ENCODE measurements at places on chromosomes 2 and 18.

DNA sequence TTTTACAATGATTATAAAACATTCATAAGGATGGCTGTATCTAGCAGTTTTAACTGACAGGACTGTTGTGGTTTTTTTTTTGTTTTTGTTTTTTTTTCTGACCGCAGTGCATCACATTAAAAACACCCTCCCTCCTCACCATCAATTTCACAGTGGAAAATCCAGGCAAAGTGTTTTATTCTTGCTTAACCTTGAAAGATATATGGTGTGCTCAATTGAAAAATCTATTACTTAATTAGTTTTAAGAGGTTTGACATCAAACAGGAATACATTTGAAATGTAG lies 250.7 kb downstream of the DLGAP1 start:
- DNase-seq: no peak

GRCh38 chr2:240320204-240320993 lies 115.1 kb upstream of the GPC1 start:
- peak; percentile 8 for DNase-seq

DNA sequence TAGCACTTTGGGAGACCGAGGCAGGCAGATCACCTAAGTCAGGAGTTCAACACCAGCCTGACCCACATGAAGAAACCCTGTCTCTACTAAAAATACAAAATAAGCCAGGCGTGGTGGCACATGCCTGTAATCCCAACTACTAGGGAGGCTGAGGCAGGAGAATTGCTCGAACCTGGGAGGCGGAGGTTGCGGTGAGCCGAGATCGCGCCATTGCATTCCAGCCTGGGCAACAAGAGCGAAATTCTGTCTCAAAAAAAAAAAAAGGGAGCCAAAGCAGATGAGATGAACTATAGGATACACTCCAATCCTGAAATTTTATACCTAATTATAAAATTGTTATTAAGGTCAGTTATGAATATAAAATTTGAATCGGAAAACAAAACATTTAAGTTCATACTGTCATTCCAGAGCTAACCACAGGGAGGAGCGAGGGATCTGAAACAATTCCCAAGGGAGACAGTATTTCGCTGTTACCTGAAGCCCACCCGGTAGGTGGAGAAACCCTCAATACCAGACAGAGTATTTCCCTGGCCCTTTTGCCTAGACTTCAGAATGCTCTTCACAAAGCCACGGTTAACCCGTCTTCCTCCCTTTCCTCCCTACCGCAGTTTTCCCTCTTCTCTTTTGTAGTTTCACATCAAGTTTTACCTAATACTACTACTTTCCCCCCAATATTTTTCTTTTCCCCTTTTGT lies 1.4 kb downstream of the PPM1G start:
- peak; percentile 9 for DNase-seq

- no peak for DNase-seq
Measured at GRCh38 chr18:40855661-40856060, 1099.4 kb upstream of the PIK3C3 start.

DNA sequence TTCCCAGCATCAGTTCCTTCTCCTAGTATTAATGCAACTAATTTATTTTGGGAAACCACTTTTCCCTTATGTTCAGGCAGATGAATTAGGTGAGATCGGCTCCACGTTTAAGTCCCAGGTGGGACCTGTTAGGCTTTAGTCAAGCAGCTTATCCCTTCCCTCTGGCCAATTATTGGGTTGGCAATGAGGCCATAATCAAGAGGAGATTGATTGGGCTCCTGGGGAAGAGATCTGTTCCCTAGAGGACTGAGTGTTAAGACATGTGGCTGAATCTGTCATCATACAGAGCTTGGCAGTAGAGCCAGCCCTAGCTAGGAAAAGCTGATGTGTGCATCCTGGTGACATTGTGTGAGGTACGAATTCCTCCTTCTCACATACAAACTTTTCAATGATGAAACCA lies 104.4 kb downstream of the PTH2R start:
- no peak for DNase-seq

GRCh38 chr2:228417956-228418355 lies 236.5 kb upstream of the SPHKAP start:
- no peak for DNase-seq

- DNase-seq: no peak
Measured at GRCh38 chr2:106163948-106164545, 30.1 kb downstream of the UXS1 start.

DNA sequence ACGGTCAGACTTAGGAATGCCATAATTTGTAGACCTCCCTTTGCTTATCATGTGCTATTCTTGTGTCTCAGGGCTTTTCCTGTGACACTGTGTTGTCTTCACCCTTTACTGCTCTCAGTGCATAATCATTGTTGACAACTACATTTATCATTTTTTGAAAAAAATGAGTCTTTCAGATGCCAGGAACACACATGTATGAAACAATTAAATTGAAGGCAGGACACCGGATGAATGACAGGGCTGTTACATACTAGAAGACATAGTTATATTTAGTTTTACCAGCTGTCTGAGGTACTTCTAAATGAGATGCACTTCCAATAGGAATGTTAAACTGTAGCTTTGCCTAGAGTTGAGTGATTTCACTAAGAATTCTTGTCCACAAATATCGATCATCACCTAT lies 243.5 kb downstream of the LRP1B start:
- no peak for DNase-seq

DNA sequence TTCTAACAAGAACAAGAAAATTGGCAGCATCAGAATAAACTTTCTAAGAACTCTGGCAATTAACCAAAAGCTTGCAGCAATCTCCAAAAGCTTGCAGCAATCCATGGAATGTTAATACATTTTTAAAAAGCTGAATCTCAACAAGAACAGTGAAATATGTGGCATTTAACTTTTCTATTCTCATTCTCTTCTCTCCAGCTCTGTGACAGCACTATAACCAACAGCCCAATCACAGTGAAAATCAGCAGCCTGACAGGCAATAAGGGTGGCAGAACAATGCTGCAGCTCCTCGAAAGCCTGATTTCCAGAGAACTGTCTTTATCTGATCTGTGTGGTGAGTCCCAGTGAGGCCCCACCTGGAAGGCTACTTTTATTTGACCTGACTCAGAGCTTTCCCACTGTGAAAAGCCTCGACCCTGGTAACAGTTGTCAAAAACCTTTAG lies 60.0 kb downstream of the TMEM131 start:
- DNase-seq: peak; percentile 6

- DNase-seq: peak; percentile 77
Measured at GRCh38 chr2:121944072-121944831, 188.8 kb downstream of the TSN start.

DNA sequence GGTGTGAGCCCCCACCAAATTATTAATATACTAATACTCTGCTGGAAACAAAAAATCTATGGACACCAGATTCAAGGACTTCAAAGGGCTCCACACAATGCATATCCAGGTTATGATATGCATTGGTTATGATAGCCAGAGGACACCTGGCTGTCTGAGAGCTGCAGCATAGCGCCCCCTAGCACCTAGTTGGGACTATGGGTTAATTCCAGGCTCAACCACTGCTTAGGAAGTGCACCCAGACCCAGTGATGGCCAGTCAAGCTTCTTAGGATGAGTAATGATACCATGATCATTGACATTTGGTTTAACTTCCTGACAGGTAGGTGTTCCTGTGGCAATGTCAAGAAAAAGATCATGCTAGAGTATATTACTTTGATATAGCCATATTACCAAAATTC lies 3.8 kb upstream of the FRZB start:
- no peak for DNase-seq

- no peak for DNase-seq
Measured at GRCh38 chr2:230976671-230977171, 19.2 kb upstream of the SPATA3 start.

- DNase-seq: no peak
Measured at GRCh38 chr18:2148823-2149222, 422.5 kb downstream of the METTL4 start.

- no peak for DNase-seq
Measured at GRCh38 chr2:174617120-174617519, 19.5 kb upstream of the WIPF1 start.

- DNase-seq: no peak
Measured at GRCh38 chr2:119156105-119156890, 2.3 kb downstream of the C1QL2 start.

DNA sequence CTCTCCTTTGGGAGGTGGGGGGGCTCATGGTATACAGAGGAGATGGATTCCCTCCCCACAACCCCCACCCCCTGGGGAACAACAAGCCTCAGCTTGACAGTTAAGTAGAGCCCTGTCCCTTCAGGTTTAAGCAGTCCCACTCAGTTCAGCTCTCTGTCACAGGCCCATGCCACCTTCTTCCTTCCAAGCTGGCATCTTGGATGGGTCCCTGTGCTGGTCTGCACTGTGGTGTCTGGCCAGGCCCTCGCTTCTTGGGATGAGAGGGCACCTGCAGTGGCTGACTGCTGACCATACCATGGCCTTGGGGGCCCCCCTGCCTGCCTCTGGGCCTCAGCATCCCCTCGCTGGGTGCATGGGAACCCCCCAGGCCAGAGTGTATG lies 20.4 kb upstream of the GPR17 start:
- no peak for DNase-seq

GRCh38 chr2:46162329-46163097 lies 134.7 kb upstream of the EPAS1 start:
- DNase-seq: no peak

DNA sequence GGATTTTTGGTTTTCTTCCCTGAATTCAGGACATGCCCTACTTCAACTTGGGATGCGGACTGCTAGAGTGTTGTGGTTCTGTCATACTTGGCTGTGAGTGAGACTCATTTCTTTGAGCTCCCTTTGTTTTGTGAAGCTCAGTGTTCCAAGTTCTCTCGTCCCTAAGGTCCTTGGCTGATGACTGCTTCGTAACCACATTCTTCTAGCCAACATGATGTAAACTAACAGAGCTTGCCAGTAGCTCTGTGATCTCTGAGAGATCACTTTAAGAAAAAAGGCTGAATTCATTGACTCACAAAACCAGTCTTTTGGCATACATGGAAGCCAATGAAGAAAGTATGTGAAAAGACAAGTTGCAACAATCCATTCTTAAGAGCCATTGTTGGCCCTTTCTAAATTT lies 96.9 kb upstream of the MSTN start:
- no peak for DNase-seq

DNA sequence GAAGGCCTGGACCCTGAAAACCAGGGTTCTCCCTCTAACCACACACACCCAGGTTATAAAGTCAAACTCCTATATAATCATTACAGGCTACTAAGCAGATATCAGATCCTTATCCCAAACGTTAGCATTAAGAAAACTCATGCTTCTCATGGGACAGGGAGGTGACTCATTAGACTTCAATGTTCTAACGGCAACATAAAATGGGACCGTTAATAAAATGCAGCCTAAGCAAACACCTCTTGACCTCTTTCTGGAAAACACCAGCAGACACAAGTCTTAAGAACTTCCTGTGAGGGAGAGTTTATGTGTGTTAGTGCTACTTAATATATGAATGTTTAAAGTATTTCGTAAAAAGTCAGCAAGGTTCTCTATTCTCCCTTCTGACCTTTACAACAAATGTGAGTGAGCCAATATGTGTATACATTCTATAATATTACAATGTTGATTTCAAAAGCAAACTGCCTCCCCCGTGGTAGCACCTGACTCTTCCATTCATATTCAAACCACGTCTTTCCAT lies 31.7 kb downstream of the LPIN2 start:
- DNase-seq: no peak

DNA sequence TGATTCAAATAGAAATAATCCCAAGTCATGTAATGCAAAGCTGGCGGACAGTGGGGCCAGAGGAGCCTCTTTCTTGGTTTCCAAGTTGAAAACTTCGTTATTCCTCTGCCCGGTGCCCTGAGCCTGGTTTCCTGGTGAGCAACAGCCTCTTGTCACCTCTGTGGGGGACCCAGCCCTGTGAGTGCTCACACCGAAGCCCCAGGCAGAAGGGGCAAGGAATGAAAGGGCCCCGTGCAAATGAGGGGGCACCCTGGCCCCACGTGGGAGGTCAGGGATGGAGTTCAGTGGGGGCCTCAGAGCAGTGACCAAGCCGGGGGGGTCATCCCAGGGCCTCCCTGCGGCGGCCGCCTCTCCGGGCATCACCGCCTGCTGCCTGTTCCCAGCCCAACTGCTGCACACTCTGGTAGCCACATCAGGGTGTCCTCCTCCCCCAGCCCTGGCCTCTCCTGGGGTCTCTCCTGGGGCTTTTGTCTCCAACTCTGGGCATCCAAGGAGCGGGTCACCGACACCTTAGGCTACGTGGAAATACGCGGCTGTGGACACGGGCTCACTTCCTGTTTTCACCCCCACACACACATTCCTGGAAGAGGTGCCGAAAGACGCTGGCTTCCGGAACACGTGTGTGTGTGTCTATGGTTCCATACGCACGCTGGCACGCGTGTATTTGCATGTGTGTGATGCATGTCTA lies 64.5 kb downstream of the TWIST2 start:
- no peak for DNase-seq

- no peak for DNase-seq
Measured at GRCh38 chr18:77733292-77733903, 483.8 kb downstream of the GALR1 start.

DNA sequence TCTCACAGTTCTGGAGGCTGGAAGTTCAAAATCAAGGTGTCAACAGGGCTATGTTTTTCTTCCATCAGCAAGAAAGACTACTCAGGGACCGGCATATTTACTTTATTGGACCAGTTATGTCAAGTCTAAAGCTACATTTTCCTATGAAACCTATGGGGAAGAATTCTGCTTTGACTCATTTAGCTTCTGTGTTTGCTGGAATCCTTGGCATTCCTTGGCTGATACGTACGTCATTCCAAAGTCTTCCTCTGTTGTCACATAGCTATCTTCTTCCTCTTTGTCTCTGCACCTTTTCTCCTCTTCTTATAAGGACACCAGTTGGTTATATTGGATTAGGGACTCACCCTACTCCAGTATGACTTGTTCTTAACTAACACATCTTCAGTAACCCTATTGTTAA lies 137.4 kb upstream of the FBXO11 start:
- no peak for DNase-seq

DNA sequence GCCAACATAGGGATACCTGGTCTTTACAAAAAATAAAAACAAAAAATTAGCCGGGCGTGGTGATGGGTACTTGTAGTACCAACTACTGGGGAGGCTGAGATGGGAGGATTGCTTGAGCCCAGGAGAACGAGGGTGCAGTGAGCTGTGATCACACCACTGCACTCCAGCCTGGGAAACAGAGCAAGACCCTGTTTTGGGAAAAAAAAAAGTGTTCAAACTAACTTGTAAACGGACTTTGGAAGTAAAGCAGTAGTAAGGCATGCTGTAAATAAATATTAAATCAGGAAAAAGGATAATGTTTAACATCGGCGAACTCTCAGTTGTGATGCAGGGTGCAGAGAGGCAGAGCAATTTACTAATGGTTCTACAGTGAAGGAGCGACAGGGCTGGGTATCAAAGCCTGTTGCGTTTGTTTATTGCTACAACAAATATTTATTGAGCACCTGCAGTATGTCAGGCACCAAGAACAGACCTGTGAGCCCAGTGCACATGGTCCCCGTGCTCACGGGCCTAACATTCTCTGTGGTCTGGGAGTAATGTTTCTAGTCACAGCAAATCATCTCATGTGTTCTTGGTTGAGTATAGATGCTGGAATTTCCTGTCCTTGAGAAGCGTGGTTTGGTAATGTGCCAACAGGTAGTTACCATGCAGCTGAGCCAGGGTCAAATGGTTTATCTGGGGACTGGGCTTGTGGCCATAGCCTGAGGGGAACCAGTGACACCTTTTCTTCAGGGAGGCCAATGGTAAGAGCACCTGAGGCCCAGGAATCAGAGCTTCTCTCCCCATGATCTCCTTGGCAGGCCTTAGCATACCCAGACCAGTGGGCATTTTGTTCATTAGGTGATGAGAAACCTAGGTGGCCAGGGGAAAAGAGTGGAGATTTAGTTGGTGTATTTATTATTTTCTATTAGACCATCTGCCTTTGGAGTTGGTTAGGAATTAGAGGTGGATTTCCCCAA lies 27.9 kb upstream of the GREB1 start:
- DNase-seq: no peak
